ENCODE measurements at places on chromosomes 5 and 9.
A peak's percentile ranks its signal among the peaks of the same experiment; 100 is the strongest.

DNA sequence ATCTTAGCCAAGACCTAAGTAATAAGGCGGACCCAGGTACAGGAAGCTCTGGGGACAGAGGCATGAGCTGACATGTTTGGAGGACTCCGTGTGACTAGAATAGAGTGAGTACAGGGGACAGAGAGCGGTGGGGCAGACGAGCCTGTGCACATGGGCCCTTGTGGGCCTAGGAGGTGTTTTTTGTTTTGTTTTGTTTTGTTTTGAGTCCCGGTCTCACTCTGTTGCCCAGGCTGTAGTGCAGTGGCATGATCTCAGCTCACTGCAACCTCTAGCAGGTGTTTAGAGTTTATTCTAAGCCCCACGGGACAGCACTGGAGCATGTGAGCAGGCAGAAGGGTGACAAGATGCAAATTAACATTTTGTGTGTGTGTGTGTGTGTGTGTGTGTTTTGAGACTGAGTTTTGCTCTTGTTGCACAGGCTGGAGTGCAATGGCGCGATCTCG lies 3.1 kb upstream of the EEIG1 start:
- no peak for DNase-seq

- DNase-seq: peak; percentile 68
Measured at GRCh38 chr5:177402271-177403043, 2.0 kb upstream of the PFN3 start.

- DNase-seq: no peak
Measured at GRCh38 chr5:168482361-168482760, 3.9 kb upstream of the RARS1 start.

DNA sequence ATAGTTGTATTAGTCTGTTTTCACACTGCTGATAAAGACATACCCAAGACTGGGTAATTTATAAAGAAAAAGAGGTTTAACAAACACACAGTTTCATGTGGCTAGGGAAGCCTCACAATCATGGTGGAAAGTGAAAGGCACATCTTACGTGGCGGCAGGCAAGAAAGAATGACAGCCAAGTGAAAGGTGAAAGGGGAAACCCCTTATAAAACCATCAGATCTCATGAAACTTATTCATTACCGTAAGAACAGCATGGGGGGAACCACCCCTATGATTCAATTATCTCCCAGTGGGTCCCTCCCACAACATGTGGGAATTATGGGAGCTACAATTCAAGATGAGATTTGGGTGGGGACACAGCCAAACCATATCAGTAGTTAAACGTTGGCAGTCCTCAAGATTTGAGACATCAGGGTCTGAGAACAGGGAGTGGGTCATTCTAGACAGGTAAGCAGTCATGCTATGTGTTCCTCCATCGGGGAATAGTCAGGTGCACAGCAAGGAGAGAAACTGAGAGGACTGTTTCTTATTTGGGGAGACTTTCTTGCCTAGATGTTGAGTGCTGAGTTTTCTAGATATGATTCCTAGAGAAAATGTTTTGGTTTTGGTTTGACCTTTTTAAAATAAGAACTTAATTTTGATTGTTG lies 45.8 kb upstream of the ENTREP1 start:
- DNase-seq: peak; percentile 54

DNA sequence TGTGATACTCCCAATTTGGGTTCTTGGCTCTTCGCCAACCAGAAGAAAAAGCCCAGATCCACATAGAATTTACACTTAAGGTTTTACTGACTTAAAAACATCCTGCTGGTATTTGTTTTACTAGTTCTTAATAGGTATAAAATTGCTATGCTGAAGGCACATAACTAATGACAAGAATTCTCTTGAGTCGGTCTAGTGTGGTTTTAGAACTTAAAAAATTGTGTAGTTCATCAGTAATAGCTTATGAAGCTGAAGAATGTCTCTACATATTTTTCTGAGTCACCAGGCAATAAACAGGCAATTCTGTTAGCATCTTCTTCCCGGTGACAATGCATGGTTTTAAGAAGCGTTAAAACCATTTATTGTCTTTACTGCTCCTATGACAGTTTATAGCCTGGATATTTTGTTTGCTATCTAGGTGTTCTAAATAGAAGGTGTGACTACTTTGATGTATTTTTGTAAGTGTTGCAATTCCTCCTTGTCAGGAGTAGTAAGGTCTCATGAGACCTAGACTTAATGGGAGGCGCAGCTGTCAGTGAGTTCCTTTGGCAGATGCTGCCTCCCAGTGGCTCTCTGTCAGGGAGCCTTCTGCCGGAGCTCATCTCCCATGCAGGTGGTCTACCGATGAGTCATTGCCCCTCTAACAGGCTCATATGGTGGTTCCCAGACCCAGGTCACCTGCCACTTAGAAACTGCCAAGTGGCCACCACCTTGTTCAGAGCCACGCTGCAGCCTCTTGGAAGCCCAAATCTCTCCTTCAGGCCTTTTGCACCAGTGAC lies 173.8 kb downstream of the MAST4 start:
- DNase-seq: no peak

GRCh38 chr5:55645304-55645703 lies 66.8 kb downstream of the SLC38A9 start:
- no peak for DNase-seq

DNA sequence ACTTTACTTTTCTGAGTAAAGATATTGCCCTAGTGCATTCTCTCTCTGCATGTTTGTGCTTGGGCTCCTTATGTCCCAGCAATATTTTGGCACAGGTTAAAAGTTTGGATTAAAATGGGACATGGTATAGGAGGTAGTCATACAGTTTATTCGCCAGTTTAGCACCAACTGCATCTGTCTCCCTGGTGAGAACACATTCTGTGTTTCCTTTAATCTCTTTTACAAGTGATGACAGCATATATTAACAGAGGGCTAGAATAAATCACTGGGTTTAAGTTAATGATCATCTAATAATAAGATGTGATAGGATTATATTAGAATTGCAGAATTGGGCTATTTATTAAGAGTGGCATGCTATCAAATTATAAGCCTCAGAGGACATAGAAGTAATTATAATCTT lies 550.1 kb downstream of the LRRC70 start:
- no peak for DNase-seq

DNA sequence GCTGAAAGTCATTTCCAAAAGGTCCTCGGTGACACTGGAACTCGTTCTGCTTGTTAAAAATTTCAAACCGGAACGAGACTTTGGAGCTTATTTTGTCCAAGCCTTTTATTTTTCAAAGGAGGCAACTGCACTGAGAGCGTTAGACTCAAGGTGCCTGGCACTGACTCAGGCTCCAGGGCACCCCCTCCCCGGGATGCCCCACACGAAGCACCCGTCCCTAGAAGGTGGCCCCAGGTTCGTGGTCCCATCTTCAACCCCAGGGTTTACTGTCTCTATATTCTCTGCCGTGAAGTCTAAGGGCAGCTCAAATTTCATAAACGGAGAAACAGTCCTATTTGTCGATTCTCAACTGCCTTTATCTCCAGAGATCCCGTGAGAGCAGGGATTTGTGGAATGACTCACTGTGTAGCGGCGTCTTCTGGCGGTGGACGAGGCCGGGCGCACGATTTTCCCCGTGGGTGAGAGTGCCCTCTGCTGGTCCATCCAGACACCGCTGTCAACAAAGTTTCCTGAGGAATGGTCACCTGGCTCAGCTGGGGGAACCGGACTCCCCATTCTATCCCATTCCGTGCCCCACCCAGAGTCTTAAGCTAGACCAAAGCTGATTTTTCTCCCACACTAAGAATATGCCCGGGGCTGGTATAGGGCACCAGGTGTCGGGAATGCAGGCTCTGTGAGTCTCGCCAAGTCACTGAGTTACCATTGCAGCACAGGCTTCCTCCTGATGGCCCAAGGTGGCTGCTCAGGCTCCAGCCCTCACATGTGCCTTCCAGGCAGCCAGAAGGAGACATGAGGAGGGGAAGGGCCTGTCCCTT lies 27.1 kb upstream of the SLC6A19 start:
- peak; percentile 42 for DNase-seq

DNA sequence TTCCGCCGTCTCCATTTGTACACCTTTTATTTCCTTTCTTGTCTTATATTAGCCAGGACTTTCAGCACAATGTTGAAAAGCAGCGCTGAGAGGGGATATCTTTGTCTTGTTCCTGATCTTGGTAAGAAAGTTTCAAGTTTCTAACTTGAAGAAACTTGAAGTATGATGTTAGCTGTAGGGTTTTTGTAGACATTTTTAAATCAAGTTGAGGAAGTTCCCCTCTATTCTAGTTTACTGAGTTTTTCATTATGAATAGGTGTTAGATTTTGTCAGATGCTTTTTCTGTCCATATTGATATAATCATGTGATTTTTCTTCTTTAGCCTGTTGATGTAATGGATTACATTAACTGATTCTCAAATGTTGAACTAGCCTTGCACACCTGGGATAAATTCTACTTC lies 425.7 kb downstream of the PIK3R1 start:
- DNase-seq: no peak

GRCh38 chr5:177468685-177469628 lies 4.5 kb downstream of the DBN1 start:
- no peak for DNase-seq
